ENCODE measurements at places on chromosomes 1 and 21. TPM values are rescaled to one million over a fixed set of nuclear protein-coding genes. Genes with fewer than 3 reads are reported as not detected.

OR2L8 gene
- total RNA-seq, result not detected

EXOSC10 gene
- total RNA-seq, result 68.9 TPM

TEKT2 gene
- 0.21 TPM for total RNA-seq

NBPF4 gene
- not detected for total RNA-seq

DNA sequence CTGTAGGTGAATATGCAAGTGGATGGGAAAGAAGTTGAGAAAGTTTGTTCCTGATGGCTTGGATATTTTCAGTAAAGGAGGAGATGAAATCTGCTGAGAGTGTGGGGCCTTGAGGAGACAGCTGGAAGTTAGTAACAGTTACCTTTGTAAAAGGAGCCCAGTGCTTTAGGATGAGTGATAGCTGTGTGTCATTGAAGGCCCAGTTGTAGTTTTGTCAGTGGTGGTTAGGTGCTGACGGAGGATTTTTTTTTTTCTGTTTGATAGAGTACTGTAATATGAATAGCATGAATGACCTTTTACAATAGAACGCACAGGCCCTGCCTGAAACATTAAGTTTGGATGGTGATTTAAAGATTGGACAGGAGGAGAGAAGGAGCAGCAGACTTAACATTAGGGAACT, 33.3 kb downstream of the LRRC8D start:
- no peak for DNase-seq

GRCh38 chr21:41819856-41820281, 53.0 kb upstream of the RIPK4 start:
- no peak for DNase-seq

DNA sequence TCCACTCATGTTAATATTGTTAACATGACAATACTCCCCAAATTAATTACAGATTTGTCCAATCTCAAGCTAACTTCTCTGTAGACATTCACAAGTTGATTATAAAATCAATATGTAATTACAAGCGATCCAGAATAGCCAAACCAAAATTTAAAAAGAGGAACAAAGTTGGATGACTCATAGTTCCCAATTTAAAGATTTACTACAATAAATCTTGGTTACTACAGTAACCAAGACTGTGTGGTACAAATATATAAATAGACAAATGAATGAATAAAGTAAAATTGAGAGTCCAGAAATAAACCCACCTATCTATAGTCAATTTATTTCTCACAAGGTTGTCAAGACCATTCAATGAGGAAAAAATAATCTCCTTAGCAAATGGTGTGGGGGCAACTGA, 7.1 kb upstream of the KRTAP10-4 start:
- no peak for DNase-seq

GRCh38 chr1:237186675-237187074, 144.7 kb downstream of the RYR2 start:
- DNase-seq, result no peak

DNA sequence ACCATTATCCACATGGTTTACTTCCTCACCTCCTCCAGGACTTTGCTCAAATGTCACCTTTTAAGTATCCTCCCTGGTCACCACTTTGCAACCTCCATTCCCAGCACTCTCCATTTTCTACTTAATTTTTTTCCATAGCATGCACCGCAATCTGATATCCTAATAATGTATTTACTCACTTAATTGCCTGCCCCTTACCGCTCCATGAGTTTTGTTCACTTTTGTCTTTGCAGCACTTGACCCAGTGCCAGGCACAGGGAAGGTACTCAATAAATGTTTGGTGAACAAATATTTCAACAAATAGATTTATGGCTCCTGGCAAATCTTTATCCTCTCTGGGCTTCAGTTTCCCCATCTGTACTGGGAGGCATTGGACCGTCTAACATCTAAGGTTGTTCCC, 53.6 kb downstream of the UBE2T start:
- DNase-seq, result no peak

DNA sequence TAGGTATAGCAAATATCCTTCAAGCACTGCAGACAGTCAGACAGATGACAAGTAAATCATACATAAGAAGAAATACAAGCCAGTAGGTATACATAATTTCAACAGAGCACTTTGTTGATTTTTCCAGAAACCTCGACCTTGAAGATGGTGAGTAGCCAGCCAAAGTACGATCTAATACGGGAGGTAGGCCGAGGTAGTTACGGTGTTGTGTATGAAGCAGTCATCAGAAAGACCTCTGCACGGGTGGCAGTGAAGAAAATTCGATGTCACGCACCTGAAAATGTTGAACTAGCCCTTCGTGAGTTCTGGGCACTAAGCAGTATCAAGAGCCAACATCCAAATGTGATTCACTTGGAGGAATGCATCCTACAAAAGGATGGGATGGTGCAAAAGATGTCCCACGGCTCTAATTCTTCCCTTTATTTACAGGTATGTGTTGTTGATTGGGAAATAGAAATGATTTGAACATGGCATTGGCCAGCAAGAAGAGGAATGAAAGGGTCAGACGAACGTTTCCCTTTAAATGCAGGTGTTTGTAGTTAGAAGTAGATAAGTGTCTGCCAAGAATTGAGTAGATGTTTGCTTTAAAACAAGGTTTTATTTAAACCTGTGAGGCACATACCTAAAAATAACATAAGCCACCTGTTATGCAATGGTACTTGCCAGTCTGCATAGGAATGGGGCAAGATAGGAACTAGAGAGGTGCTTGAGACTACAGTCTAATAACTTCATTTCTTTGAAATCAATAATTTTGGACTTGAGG, 2.7 kb downstream of the PDIK1L start:
- no peak for DNase-seq

DNA sequence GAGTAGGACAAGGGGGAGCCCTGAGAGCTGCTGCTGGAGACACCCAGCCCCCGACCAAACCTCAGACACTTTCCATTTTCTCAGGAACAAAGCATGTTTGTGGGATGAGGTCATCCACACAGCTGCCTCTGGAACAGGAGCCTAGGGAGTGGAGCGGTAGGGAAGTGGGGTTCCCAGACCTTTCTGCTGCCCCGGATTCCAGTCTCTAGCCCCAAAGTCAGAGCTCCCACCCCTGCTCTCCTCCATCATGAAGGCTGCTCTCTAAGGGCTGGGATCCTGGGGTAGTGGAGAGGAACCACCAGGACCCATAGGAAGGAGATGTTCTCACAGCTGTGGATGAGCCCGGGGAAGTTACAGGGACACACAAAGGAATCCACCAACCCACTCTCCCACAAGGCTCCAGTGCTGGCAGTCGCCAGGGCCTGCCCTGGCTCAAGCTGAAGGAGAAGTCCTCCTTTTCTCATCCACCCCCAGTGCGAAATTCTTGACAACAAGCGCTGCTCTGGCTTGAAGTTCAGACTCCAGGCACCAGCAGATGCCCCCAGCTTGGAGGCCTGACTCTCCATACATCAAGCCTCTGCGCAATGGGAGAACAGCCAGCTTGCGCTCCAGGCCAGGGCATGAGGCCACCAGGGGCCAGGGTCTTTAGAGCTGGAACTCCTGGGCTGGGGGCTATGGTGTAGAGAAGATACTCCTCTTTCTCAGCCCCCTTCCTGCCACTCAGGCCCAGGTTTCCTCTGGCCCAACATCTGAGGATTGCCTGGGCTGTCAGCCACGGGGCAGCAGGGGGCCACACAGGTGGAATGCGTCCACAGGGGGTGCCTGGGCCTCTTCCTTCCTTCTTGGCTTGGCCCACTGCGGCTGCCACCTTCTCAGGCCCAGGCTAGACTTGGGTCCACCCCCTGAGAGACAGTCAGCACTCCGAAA, 4.5 kb downstream of the FHL3 start:
- DNase-seq, result peak; percentile 73

- DNase-seq, result no peak
These were observed 95.1 kb downstream of the WDR4 start for GRCh38 chr21:42784276-42784675.

GRCh38 chr1:33439662-33440061, 8.8 kb upstream of the PHC2 start:
- DNase-seq, result no peak

GRCh38 chr1:53299233-53299632, 28.6 kb downstream of the LRP8 start:
- no peak for DNase-seq

GRCh38 chr1:171052977-171053376, 37.7 kb upstream of the FMO3 start:
- no peak for DNase-seq

- no peak for DNase-seq
These were observed 187.1 kb downstream of the LMO4 start for GRCh38 chr1:87515781-87516180.

DNA sequence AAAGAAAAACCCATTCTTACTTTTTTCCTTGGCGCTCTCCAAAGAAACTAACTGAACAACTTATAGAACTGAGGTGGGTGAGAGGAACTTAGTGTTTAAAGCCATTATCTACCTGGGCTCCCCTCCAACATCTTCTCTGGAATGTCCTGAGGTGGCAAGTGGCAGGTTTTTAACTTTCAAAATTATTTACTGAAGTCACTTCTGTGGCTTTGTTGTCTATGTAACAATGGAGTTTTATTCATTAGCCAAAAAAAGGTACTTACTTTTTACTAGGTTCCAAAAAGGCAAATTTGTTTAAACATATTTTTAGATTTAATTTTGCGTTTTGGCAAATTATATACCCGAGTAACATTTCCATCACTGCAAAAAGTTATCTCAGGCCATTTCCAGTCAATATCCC, 2.4 kb downstream of the ENO1 start:
- DNase-seq, result no peak
